ENCODE measurements at places on chromosomes 2 and 18. TPM values are rescaled to one million over a fixed set of nuclear protein-coding genes. Genes with fewer than 3 reads are reported as not detected.
A peak's percentile ranks its signal among the peaks of the same experiment; 100 is the strongest.

- DNase-seq, result no peak
Measured at GRCh38 chr2:172053486-172053885, 31.8 kb upstream of the DLX1 start.

GRCh38 chr2:202116691-202117090, 43.6 kb downstream of the KIAA2012 start:
- DNase-seq, result peak; percentile 16

DNA sequence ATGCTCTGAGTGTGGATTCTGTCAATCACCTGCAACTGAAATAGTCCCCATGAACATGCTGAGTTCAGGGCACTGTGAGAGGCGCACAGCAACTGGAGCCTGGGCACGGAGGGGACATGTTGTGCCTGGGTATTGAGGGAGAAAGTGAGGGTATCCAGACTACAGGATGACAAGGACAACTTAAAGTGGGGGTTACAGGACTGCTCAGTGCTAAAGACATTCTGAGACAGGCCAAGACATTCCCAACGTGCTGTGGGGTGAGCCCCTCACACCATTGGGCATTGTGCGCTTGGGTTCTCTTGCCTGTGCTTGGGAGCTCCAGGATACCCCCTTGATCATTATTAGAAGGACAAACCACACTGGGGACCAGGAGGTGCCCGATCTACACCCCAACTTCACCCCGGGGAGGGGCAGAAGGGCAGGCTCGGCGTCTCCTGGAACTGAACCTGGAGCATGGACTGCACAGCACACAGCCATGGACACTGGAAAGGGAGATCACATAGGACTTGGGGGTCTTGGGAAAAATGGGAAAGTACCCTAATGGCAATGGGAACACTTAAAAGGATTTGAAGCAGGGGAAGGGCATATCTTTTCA, 72.5 kb upstream of the HDAC4 start:
- no peak for DNase-seq

DNA sequence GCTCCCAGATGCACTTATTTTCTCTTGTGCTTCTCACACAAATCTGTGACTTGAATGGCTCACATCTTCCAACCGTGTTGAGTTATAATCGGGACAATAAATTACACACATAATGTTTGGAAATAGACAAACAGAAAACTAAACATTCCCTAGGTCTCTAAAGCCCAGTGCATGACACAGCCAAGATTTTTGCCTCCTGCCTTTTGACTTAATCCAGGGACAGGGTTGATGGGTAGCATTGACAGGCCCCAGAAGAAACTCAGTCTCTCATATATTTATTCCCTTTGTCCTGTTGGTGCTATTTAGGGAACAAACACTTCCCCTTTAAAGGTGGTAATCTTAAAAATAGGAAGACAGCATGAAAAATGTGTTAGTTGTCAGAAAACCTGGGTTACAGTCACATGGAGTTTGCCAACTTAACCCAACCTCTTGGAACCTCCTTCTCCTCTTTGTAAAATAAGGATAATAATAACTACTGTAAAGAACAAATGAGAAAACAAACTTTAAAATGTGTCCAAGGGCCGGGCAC, 24.0 kb upstream of the ARPC2 start:
- no peak for DNase-seq

GRCh38 chr2:189933911-189934399, 128.6 kb downstream of the MSTN start:
- peak; percentile 83 for DNase-seq

DNA sequence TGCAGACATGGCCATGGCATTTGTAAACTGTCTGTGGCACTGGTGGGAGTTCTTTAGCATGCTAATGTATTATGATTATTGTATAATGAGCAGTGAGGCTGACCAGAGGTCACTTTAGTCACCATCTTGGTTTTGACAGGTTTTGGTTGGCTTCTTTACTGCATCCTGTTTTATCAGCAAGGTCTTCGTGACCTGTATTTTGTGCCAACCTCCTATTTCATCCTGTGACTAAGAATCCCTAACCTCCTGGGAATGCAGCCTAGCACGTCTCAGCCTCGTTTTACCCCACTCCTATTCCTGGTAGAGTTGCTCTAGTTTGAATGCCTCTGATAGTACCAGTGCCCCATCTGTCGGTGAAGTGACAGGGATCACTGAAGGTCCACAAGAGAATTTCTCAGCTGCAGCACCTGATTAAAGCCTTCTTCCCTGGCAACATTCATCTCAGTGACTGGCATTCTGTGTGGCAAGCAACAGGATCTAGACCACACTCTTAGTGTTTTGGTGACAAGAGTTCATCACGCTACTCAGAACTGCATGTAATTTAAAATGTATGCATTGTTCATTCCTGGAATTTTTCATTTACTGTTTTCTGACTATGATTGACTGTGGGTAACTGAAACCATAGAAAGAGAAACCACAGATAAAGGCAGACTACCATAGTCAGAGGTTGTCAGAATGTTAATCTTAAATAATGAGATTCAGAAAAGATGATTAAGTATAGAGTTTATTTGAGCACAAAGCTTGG, 43.0 kb upstream of the GPR39 start:
- DNase-seq, result no peak

GRCh38 chr18:57569133-57569532, 17.4 kb downstream of the FECH start:
- DNase-seq, result no peak

- no peak for DNase-seq
Measured at GRCh38 chr2:100358554-100358953, 36.3 kb upstream of the LONRF2 start.

DNA sequence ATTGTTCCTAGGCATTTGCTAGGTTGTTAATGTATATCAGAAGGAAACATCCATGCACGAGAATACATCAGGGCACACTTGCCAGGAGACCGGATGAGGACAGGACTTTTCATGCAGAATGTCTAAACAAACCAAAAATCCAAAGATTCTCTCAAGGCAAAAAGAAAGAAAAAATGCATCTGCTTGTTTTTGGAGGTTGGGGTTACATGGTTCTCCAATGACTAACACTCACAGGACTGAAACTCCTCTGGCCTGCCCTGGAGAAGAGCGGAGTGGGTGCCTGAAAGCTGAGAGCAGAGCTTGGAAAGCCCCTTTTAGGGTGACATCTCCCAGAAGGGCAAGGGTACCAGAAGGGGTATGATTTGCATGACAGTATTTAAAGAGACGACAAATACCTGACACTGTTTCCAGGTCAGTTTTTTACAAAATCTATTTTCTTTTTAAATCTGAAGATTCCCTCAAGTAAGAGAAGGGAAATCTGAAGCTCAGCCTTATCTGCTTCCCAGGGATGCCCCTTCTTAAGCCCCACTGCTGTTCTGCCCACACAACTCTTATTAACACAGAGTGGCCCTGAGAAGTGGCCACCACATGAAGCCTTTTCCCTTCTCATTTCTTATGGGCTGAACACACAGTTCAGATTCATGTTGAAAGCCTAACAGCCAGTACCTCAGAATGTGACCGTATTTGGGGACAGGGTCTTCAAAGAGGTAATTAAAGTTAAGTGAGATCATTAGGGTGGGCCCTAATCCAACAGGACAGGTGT, 216.4 kb downstream of the STK39 start:
- DNase-seq, result no peak

- no peak for DNase-seq
Measured at GRCh38 chr18:53241161-53241560, 901.2 kb downstream of the DCC start.

GRCh38 chr18:6478121-6478520, 63.4 kb upstream of the L3MBTL4 start:
- DNase-seq, result no peak

GRCh38 chr2:78750219-78750618, 275.3 kb upstream of the REG3G start:
- no peak for DNase-seq

DNA sequence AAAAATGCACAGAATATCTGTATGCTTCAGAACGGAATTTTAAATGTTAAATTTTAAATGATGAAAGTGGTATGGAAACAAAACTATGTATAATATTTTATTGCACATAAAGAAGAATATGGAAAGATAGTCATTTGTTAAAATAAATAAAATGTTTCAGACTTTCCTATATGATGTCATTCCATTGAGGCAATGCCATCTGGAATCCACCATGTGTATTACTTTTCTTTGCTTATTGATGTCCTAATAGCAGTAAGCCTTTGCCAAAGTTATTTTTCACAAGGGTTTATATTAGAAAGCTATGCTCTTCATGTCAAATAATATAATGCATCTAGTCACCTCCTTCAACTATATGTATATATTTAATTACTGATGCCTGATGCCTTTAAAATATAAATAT, 601.6 kb upstream of the PKDCC start:
- DNase-seq, result no peak

DNA sequence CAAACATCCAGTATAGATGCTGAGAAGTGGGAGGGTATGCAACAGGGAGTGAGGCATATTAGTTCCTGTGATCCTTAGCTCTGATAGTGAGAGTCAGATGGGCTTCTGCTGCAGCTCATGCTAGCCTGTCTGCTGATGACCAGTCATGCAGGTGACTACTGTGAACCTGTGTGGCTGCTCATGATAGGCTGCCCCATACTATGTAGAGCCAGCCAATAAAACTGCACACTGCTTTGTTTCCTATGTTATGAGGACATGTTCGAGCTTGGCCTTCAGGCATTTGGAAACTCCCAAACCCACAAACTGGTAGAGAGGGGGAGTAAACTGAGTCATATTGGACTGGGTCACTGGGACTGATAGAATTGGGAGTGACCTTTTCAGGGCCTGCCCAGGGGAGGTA, 20.1 kb upstream of the SERPINE2 start:
- no peak for DNase-seq

LOXL3 gene
- 49.8 TPM for total RNA-seq

UPP2 gene
- total RNA-seq, result not detected

ONECUT2 gene
- total RNA-seq, result 0.03 TPM

CAPN14 gene
- 0.24 TPM for total RNA-seq

RND3 gene
- total RNA-seq, result 62.6 TPM

DUSP11 gene
- total RNA-seq, result 49.5 TPM

SGPP2 gene
- not detected for total RNA-seq

GALR1 gene
- not detected for total RNA-seq

IKZF2 gene
- 2.9 TPM for total RNA-seq
